ENCODE measurements at places on chromosomes 11 and 22. TPM values are rescaled to one million over a fixed set of nuclear protein-coding genes. Genes with fewer than 3 reads are reported as not detected.

- DNase-seq, result no peak
Measured at GRCh38 chr11:104908186-104908531, 9.9 kb upstream of the CASP12 start.

DNA sequence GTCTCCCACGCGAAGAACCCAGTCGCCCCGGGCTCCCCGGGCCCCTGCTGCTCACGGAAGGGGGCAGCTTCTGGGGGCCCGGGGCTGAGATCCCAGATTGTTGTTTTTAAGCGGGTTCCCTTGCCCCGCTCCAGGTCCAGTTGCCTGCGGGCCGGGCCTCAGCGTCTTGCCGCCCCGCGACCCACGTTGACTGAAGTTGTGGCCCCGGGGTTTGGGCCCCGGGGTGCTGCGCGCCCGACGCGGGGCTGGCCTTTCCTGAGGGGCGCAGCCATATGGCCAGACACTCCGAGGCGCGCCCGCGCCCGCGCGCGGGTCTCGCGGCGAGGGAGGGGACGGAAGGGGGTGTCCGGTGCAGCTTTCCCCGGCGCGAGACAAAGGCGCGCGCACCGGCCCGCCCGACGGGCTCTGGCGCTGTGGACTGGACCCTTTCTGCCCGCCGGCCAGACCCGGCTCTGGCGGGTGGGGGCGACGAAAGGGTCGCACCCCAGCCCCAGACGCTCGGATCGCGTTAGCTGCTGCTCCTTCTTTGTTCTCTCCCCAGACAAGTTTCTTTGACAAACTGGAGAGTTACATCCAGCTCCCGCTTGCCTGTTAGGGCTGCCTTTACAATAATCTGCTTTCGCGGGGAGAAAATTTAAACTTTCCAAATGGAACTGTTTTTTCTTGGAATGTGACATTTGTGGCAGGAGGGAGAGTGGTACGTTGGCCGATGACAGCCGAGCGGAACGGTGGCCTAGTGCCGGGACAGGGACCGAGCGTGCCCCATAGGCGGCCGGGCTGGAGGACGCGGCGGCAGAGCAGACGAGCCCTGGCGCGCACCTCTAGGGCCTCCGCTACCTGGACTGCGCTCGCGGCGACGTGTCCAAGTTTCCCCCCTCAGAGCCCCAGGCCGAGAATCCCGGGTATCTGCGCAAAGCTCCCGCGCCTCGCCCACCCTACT, 716 bp downstream of the AMOTL1 start:
- DNase-seq, result peak; percentile 69

Gene KCTD14
- 0.48 TPM for total RNA-seq

- peak; percentile 79 for DNase-seq
Measured at GRCh38 chr11:114987186-114987760, 308.9 kb downstream of the NXPE2 start.

Gene JHY
- 6.3 TPM for total RNA-seq

Gene MMP27
- not detected for total RNA-seq

Gene DDTL
- total RNA-seq, result 3.6 TPM

DNA sequence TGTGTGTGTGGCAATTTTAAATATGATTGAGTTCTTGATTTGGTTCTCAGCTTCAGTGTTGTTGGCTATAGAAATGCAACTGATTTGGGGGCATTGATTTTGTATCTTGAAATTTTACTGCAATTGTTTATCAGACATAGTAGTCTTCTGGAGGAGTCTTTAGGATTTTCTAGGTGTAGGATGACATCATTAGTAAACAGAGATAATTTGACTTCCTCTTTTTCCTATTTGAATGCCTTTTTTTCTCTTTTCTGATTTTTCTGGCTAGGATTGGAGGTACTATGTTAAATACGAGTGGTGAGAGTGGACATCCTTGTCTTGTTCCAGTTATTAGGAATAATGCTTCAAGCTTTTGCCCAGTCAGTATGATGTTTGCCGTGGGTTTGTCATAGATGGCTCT, 124.9 kb downstream of the MSANTD4 start:
- DNase-seq, result no peak

Gene NXPE2
- 8.4 TPM for total RNA-seq

DNA sequence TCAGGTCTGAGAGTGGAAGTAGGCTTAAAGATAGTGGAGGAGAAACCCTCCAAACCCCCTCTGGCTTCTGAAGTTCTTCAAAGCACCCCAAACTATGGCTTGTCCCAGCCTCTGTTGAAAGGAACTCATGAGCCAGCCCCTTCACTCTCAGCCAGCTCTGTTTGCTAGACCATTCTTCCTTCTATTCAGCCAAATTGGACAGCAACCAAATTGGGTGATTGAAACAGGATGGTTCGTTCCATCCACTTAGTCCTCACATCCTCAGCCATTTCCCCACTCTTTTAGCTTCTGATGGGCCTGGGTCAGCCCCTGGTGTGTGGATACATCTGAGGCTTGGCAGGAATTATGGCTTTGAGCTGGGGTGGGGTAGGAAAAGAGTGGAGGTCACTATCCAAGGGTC, 4.5 kb downstream of the HTR3A start:
- DNase-seq, result no peak

Gene TRIM49
- total RNA-seq, result 2.9 TPM

Gene MRGPRF
- 38.8 TPM for total RNA-seq

DNA sequence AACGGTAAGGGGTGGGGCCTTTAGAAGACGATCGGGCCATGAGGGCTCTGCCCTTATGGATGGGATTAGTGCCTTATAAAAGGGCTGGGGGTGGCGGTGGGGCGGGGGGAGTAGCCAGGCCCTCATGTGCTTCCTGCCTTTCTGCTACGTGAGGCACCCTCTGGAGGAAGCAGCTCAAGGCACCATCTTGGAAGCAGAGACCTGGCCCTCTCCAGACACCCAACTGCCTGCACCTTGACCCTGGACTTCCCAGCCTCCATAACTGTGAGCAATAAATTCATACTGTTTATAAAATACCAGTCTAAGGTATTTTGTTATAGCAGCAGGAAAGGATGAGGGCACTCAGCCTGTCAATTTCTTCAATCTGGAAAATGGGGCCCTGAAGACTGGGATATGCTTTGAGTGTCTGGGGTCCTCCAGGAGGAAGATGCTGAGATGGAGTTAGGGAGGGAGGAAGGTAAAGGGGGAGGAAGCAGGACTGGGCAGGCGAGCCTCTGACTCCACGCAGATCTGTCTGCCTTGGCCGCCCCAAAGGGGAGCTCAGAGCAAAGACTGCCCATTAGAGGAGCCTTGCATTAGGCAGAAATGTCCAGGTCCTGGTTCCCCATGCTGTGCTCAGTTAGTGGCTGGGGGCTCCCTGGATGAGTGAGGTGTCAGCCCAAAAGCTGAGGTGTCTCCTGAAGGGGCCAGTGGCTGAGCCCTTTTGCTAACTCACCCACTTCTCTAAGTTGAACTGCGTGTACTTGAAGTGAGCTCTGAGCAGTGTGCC, 5.3 kb downstream of the CABP2 start:
- DNase-seq, result no peak

GRCh38 chr11:64804346-64805210, 1.6 kb upstream of the MAP4K2 start:
- no peak for DNase-seq

Gene GRAP2
- 4.3 TPM for total RNA-seq

- no peak for DNase-seq
Measured at GRCh38 chr22:44935724-44936123, 74.1 kb downstream of the PHF21B start.

DNA sequence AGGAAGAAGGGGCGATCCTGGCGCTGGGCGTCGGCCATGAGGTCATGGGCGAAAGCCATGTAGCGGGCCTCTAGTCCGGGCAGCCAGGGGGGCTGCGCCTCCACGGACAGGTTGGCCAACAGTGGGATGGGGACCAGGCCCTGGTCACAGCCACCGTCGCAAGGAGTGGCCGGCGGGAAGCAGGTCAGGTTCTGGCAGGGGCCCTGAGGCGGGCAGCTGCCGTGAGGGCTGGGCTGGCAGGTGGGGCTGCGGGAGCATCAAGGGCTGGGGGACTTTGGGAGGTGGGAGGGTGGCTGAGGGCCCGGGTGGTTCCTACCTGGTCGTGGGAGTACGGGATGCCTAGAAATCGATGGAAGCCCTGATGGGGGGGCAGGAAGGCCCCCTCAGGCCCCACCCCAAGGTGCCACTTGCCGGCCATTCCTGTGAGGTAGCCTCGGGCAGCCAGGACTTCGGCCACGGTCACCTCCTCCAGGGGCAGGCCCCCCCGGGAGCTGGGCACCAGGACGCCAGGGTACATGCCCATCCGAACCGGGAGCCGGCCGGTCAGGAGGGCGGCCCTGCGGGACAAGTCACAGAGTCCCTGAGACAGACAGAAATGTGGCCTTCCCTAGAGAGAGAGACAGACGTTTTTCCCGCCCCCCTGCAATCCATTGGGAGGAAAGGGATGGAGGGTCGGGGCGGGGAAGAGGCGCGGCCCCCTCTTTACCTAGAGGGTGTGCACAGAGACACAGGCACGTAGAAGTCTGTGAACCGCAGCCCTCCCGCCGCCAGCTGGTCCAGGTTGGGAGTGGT, 906 bp downstream of the ARSA start:
- DNase-seq, result no peak

- peak; percentile 72 for DNase-seq
Measured at GRCh38 chr11:17314232-17314547, 37.4 kb upstream of the NCR3LG1 start.

GRCh38 chr22:32904044-32904443, 102.5 kb downstream of the TIMP3 start:
- peak; percentile 67 for DNase-seq

- DNase-seq, result no peak
Measured at GRCh38 chr11:33507356-33507755, 193.3 kb downstream of the C11orf91 start.

Gene OR10D3
- 0.24 TPM for total RNA-seq

- no peak for DNase-seq
Measured at GRCh38 chr22:22446517-22446916, 62.0 kb downstream of the ZNF280B start.

DNA sequence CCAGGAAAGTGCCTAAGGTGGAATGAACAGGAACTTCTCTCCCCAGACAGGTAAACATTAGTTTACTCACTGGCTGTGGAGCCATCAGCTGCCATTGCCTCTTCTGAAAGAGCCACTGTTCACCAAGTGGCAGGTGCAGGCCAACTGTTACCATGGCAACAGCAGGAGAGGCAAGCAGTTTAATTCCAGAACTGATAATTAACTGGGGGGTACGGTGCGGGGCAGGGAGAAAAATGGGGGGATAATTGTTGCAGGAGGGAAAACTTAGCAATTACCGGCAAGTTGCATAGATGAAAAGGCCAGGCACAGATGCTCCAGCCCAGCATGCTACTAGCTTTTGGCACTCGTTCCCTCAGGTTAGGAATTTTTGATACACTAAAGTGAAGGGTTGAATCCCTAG, 85.1 kb downstream of the TRIM44 start:
- no peak for DNase-seq

- no peak for DNase-seq
Measured at GRCh38 chr22:28379075-28379779, 300.4 kb downstream of the TTC28 start.

DNA sequence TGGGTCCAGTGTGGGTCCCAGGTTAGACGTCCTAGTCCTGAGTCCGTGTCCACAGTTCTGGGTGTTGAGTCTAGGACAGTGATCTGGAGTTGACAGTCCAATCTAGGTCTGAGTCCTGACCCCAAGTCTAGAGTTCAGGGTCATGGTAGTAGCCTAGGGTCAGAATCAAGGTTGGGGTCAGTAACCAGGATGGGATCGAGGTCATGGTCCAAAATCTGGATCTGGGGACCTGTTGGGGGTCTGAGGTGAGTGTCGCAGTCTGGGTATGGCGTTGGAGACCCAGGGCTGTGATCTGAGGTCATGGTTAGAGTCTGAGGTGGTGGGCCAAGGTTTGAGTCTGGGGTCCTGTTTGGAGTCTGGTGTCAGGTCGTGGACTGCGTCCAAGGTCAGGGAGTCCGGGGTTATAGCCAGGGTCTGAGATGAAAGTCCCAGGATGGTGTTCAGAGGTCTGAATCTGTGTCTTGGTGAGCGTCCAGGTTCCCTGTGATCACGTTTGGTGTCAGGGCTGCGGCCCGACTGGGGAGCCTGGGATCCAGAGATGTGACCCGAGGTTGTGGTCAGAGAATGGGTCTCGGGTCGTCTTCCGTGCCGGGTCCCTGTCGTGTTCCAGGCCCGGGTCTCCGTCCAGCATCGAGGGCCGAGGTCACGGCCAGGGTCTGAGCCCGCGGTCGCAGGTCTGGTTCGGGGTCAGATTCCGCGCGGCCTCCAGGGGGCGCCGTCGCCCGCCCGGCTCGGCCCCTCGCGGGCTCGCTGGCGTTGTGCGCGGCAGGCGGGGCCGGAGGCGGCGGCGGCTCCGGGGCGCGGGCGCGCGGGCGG, 432 bp upstream of the GRK2 start:
- peak; percentile 59 for DNase-seq

- DNase-seq, result no peak
Measured at GRCh38 chr11:21053466-21053865, 384.1 kb downstream of the NELL1 start.

DNA sequence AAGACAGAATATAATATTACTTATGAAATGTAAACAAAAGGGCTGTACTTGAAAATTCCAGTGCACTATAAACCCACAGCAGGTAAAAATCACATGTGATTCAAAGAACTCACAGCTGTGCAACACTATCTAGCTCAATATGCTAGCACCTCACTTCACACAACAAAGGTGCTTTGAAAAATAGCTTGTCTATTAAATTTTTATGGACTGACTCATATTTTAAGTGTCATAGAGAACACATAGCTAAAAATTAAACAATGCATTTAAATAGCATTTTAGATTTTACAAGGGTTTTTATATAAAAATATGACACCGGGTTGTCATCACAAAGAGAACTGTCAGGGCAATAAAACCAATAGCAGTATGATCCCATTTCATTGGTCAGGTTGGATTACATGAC, 1390.5 kb upstream of the TENM4 start:
- DNase-seq, result no peak

DNA sequence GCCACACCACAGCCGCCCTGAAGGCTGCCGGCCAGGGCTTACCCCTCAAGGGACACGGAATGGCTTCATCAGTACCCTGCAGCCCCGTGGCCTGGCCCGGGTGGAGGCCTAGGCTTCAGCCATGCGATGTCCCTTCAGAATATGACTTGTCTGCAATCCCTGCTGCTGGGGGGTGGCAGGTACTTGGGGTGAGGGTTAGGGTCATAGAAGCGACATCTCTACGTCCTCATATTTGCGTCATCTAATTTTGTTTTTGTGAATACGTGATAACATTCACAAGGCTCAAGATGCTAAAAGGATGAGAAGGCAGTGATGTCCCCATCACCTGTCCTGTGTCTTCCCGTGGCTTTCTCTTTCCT, 6.4 kb downstream of the CCND1 start:
- no peak for DNase-seq

- peak; percentile 56 for DNase-seq
Measured at GRCh38 chr11:122633219-122633829, 22.2 kb upstream of the UBASH3B start.
